ENCODE measurements at places on chromosomes 7 and 10. TPM values are rescaled to one million over a fixed set of nuclear protein-coding genes. Genes with fewer than 3 reads are reported as not detected.

The NKX2-3 gene
- 32.9 TPM for total RNA-seq

The CPA4 gene
- 1.7 TPM for total RNA-seq

DNA sequence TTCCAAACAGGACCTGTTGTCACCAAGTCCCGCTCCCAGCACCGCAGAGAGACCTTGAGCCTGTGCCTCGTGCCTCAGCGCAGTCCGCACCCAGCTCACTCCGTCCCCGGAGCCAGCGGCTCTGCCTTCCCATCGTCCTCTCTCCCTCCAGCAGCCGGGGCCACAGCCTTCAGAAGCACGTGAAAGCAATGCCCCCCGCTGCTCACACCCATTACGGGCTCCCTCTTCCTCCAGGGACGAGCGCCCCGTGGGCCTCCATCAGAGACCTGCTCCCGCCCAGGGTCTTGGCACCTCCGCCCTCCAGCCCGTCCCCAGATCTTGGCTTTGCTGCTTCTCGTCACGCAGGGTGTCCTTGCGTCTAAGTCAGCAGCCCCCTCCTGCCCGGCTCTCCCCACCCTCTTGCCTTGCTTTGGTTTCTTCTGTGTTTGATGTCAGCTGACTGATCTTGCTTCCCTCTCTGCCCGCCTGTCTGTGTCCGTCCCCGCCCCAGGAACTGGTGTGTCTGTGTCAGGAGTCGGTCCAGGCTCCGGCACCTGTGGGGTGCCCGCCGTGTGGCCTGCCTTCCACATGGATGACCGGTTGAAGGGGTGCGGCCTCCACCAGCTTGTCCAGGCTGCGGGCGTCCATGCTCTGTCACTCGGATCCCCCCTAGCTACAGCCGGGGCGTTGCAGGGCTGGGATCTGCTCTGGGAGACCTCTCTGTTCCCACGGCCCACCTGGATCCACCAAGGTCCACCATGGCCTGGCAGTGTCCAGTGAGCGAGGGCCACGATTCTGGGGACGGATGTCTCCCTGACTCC, 61.9 kb downstream of the FOXL3 start:
- DNase-seq: no peak

The PNPLA8 gene
- 29.3 TPM for total RNA-seq

- no peak for DNase-seq
Measured at GRCh38 chr7:139830292-139830691, 1.2 kb downstream of the TBXAS1 start.

- no peak for DNase-seq
Measured at GRCh38 chr10:97873569-97873968, 23.9 kb downstream of the GOLGA7B start.

- no peak for DNase-seq
Measured at GRCh38 chr10:58565271-58565670, 52.6 kb downstream of the BICC1 start.

DNA sequence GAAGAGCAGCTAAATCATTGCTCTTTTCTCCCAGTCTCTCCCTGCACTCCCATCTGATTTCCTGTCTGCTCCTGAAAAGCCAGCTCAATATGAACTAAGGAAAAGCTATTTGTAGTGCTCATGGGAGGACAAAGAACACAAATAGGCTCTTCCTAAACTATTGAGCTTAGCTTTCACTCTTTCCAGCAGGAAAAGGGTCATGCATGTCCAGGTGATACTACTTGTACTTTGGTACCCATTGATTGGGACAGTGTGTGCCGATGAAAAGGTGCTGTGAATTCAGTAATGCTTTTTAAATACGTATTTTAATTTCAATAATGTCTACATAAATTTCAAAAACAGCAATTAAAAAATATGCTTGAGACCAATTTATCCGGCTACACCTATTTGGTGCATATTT, 37.5 kb upstream of the ATXN7L1 start:
- no peak for DNase-seq

DNA sequence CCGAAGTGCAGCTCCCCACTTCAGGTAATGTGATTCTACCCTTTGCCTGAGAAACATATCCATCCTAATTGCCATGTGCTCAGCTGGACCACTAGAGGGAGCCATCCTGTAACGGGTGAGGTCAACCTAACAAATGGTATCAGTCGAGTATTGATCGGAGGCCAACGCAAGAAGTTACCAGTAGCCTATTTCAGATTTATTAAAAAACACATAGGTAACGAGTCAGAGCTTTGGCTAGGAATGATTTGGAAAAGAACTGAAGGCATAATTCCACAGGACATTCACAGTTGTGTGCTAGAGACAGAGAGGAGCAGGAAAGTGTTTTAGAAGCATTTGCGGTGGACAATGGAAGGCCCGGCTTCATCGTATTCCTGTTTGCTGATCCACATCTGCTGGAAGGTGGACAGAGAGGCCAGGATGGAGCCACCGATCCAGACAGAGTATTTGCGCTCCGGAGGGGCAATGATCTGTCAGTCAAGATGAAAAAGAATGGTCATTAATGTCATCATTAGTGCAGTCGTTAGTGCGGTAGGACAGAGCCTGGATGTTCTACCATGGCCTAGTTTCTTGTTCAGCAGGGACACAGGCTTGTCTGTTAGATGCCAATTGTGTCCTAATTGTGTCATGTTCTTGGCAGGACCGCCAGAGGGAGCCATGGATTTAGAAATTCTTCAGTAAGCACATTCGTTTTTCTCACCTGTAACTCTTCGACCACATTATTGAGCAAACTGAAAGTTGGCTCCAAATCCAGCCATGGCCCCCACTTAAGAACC, 17.5 kb downstream of the ACTA2 start:
- peak; percentile 78 for DNase-seq

- no peak for DNase-seq
Measured at GRCh38 chr10:119245272-119245671, 37.9 kb downstream of the GRK5 start.

The PBLD gene
- 3.9 TPM for total RNA-seq

DNA sequence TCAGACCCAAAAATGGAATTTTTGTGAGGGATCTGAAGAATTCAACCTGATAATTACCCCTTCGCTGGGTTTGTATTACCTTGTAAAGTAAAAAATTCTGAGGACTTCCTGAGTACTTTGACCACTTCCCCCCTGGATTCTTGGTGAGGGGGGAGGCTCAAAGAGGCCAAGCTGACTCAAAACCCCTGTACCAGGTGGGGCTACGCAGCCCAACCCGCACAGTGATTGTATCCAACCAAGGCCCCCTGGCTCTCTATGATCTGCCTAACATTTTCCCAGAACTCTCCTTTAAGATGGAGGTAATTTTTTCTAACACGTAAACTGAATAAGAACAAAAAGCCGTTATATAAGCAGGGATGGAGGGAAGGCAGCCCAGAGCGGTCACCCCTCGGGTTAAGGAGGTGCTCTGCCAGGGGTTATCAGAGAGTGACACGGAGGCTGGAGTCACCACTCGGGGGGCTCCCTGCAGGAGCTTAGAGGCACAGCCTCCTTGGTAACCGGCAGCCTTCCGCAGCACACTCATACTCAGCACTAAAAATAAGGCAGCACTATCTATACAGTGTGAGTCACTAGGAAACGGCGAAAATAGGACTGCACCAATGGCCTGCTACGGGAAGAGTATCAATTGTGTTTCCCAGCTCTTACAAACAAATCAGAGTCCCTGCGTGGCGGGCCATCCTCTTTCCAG, 255.4 kb downstream of the ELMO1 start:
- no peak for DNase-seq

- DNase-seq: no peak
Measured at GRCh38 chr10:127102176-127102575, 94.2 kb downstream of the INSYN2A start.

GRCh38 chr10:123375097-123375496, 220.9 kb downstream of the BUB3 start:
- no peak for DNase-seq

DNA sequence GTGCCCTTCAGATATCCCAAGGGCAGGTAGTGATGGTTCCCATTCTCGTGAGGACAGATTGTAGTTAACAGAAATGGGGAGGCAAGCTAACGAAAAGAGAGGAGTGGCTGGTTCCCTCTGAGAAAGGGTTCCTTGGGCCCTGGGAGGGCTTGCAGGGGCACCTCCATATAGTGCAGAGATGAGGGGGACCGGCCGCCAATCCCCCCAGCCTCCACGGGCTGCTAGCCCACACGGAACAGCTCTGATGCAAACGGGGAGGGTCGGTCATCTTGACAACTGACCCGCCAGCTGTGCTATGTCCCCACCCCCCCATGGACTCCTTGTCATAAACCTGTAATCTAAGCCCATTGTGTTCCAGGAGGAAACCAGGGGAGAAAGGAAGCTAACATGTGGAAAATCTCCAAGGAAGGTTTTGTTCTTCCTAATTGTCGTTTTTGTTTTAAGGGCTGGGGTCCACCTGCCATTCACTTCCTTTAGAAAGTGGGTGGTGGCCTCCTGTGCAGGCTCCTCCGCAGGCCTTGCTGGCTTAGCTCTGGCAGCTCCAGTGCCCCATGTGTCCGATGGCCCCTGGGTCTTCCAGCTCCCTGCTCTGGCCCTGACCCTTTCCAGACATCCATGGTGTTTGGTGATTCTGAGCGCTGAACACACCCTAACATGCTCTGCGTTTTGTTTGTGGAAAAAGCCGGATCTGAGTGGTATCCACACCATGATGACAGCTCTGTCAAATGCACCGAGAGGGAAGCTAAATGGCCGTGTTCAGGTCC, 15.9 kb downstream of the ADCY1 start:
- DNase-seq: peak; percentile 53

The PHYHIPL gene
- total RNA-seq: not detected

GRCh38 chr7:50287129-50287528, 17.4 kb upstream of the IKZF1 start:
- no peak for DNase-seq

DNA sequence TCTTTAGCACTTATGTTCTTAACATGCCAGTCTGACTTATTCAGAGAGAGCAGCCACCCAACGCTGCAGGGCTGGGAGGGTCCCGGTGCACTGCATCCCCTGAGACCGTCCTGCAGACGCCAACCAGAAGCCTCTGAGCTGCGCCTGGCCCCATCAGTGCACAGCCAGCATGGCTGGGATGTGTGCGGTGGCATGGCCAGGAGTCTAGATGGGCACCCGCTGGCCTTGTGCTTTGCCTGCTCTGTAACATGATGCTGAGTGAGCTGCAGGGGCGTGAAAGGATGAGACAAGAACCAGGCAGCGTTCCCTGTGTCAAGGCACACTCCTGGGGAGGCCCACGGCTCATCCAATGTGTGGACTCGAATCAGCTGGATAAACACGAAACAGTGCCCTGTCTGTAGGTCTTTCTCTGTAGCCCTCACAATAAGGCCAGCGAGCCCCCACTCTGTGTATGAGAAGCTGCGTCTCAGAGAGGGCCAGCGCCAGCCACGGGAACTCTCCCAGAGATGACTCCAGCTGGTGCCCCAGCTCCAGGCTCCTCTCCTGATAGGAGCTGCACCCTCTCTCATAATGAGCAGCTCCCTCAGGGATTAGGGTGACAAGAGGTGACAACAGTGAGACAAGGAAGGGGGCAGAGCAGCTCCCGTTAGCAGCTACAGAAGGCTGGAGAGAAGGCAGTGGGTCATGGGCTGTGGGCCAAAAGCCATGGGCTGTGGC, 96.8 kb downstream of the TNS3 start:
- peak; percentile 69 for DNase-seq

- peak; percentile 61 for DNase-seq
Measured at GRCh38 chr10:1551636-1552338, 185.5 kb downstream of the ADARB2 start.

The SHLD2 gene
- total RNA-seq: 38.5 TPM

DNA sequence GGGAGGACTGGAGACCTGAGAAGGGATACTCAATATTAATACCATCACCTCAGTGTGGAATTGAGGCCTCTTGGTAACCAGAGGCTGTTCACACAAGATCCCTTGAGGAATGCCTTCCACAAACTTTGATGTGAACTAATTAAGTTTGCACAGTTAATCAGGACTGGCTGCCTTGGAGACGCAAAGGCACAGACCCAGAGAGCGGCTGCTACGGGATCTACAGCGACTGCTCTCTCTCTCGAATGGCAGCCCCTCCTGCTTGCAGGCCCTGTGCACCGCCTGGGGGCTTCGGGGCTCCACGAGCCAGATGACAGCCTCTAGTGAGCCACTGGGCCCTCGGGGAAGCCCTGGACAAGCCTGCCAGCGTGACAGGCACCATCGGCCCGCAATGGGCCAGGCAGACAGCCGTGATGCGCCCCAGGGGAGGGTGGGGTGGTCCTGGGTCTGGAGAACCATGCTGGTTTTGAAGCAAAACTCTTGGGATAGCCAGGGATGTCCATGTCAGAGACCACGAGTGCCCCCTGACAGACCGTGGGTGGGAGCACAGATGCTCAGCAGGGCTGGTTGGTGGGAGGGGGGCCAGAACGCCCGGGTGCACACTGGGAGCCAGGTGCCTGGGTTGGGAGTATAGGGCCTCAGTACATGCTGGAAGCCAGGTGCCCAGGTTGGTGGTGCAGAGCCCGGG, 195.6 kb downstream of the ELFN1 start:
- no peak for DNase-seq

The ANKRD7 gene
- 2.1 TPM for total RNA-seq

DNA sequence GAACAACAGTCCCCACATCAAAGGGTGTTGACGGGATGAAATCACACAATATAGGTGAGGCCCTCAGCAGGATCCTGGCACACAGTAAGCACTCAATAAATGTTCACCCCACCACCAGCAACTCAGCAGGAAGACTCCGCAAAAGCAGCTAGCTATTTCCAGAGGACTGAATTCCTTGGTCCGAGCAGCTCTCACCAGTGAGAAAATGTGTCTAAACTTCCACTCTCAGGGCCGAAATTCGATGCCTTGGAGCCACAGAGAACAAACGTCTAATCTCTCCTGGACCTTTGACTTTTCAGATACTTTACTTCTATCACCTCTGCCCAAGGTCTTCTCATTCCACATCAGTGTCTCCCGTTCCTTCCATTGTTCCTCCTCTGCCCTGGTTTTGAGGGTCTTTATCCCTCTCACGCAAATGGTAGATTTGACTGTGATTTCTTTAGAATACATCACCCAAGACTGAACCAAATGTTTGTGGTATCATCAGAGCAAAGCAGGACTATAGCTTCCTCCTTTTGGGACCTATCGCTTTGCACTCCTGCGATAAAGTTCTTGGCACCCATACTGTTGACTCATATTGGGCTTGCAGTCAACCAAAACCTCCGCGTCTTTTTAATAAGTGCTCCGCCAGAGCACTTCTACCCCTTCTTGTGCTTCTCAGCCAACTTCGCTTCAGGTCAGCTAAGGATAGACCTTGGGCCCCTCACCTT, 903 bp upstream of the NT5C2 start:
- no peak for DNase-seq

- peak; percentile 55 for DNase-seq
Measured at GRCh38 chr10:37704566-37704965, 152.8 kb downstream of the ZNF248 start.

- no peak for DNase-seq
Measured at GRCh38 chr7:94442639-94443038, 47.9 kb downstream of the COL1A2 start.

DNA sequence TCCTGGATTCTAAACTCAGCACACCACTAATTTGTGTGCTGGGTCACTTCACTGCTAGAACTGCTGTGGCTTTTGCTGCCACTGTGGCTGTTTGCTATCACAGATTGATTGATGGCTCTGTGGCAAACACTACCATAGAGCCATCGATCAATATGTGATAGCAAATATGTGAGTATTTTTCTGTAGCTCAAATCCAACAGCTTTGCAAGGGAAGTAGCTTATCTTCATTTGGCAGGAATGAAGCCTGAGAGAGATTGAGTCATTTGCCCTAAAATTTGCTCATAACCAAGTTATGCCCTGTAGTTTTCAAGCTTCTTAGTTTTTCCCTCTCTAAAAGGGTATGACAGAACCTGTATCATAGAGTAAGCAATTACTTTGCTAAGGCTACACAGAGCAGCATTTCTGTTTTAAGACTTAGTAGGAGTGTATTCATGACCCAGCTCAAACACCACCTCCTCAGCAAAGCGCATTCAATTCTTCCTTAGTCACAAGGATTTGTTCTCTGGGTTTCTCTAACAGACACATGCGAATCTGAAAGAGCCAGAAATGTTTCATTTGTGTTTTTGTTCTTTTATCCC, 43.1 kb downstream of the MINPP1 start:
- no peak for DNase-seq

The CUTC gene
- 32.6 TPM for total RNA-seq

The PURB gene
- total RNA-seq: 21.8 TPM
